H1 (cell line): ENCODE measurements at places on chromosomes 12 and 14.

- peak; percentile 92 for DNase-seq
Measured at GRCh38 chr14:100213956-100214769, 24.8 kb upstream of the YY1 start.

GRCh38 chr12:18430425-18431048 lies 169.2 kb downstream of the PIK3C2G start:
- no peak for DNase-seq

- no peak for DNase-seq
Measured at GRCh38 chr12:3717283-3717898, 35.5 kb downstream of the CRACR2A start.

DNA sequence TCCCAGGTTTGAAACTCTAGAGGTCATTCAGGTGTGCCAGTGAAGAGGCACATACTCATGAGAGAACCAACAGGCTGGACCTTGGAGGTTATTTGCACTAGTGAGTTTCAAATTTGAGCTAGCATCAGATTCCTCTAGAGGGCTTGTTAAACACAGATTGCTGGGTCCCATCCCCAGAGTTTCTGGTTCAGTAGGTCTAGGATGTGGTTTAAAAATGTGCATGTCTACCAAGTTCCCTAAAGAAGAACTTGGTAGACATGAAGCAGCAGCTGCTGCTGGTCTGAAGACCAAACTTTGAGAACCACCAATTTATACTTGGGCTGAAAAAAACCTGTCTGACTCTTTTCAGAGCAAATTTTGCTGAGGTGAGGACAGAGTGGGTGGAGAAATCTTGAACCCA lies 61.7 kb downstream of the SUSD6 start:
- DNase-seq, result no peak

- no peak for DNase-seq
Measured at GRCh38 chr12:47824198-47824597, 4.5 kb upstream of the HDAC7 start.
